ENCODE measurements at places on chromosomes 7 and 10.

DNA sequence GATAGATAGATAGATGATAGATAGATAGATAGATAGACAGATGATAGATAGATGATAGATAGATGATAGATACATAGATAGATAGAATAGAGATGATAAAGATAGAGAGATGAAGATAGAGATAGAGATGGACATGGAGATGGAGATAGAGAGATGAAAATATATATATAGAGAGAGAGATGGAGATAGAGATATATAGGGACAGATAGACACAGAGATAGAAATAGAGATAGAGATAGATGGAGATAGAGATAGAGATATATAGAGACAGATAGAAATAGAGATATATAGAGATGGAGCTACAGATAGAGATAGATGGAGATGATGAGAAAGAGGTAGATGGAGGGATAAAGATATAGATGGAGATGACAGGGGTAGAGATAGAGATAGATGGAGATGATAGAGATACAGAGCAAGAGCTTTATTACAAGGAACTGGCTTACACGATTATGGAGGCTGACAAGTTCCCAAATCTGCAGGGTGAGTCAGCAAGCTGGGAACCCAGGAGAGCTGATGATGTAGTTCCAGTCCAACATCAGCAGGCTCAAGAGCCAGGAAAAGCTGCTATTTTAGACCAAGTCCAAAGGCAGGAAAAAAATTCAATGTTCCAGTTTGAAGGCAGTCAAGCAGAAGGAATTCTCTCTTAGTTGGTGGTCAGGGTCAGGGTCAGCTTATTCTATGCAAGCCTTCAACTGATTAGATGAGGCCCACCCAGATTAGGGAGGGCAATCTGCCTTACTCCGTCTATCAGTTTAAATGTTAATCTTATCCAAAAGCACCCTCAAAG, 37.1 kb downstream of the CAV1 start:
- DNase-seq = no peak

- no peak for DNase-seq
These were observed 9.2 kb downstream of the ZCCHC24 start for GRCh38 chr10:79436066-79436849.

DNA sequence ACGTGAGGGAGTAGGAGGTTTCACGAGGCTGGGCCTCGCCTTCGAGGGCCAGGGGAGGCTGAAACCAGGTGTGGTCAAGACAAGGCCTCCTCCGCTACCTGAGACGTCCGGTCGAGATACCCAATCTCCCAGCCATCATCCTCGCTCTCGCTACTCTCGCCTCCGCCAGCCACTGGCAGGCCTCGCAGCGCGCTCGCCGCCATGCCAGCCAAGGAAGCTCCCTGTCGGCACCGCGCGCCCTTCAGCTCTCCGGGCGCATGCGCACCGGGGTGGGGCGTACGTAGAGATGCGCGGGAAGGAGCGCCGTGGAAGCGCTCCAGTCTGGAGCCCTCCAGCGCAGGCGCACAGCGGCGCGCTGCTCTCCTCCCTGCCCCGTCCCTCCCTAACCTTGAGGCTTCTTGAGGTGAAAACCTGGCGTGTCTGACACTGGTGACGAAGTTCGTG, at the start of gene ASZ1:
Gene ASZ1 (minus strand): TSS at position 236 of the 444 bp plus-strand sequence. CDS start 33 bp downstream, at position 203.
- no peak for DNase-seq

DNA sequence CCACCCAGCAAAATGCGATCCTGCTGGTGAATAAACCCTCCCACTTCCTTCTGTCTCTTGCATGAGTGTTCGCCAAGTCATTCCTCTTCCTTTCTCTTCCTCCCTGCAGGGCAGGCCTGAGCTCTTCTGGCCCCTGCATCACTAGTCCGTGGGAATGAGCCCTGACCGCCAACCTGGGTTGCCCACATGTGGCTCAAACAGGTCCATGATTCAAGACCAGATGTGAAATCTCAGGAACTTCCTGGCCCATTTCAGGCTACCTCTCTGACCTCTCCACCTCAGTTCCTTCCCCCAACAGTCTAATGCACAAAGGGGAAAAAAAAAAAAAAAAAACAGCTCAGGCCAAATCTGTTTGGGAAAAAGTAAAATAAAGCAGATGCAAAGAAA, 5.4 kb upstream of the YWHAG start:
- DNase-seq = peak; percentile 91

DNA sequence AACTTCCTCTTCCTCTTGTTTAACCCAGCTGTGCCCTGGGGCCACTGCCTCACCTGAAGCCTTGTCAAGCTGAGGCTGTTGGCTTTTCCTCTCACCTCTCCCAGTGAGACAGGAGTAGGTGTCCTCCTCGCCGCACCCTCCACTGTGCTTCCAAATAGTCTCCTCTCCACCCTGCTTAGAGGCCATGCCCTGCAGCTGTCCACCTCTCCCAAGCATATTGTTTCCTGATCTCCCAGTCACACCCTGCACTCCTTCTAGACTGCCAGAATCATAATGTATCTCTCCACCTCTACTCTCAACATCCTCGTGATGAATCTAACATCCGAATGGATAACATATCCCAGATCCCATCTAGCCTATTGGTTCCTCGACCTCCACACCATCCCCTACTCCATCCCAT, 196.3 kb upstream of the GHITM start:
- no peak for DNase-seq

DNA sequence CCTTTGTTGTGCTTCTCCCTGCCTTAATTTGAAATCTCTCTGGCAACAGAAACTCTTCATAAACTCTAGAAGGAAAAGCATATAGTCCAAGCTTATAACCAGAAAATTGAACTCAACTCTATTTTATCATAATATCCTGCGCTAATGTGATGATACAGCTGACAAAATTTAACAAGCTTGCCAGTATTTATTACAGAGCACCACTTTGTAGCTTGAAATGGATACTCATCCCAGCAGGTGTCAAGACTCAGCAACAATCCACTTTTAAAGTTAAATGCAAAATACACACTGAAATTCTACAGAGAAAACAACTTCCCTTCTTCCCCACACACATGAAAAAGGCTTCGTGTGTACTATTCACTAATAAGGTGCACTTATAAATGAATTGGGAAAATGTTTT, 228.9 kb downstream of the AGMO start:
- DNase-seq = no peak

DNA sequence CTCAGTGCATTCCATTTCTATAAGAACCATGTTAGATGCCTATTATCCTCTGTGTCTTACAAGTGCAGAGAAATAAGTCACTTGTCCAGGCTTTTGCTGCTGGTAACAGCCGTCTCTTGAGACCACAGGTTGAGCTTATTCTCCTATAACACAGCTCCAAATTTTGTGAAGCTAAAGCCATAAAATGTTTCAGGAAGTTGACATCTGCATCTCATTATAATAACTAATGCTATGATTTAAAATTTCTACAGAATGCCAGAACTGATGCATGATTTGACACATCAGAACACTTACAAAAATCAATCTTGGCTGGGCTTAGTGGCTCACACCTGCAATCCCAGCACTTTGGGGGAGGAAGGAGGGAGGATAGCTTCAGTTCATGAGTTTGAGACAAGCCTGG, 986.9 kb downstream of the TYW1 start:
- DNase-seq = no peak

DNA sequence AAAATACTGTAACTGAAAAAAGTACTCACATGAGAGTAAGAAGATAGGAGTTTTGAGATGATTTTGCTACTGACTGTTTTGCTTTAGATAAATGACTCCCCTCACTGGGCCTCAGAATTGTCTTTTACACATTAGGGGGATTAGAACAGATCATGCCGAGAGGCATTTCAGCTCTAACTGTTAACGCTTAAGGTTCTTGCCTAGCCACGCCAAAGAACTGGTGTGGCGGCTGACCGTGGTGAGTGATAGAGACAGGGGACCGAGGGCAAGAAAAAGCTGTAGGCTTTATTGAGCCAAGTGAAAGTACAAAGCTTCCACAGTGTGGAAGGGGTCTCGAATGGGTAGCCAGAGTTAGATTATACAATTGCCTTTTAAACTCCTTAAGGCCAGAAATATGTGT, 368.5 kb upstream of the MYO3A start:
- DNase-seq = no peak

DNA sequence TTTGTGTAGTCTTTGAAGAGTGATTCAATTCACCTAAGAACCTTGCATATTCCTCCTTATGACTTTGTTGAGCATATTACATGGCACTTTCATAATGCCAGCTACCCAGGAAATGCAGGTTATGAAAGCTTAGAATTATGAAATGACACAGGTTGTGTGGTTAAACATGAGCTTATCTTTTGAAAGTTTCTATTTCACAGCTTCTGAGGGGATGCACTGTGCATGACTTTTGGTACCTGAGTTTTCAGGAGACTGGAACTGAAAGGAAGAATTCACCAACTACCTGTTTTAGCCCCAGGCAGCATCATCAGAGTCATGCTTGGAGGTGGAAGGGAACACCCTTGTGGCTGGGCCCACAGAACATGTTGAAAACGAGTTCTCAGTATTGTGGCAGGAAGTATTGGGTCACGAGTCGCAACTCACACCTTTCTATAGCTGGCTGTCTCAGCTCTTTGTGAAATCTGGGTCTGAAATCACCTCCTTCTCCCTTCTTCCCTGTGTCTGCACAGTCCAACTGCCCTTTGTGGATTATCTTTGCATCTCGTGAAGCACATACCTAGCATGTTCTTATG, 228.2 kb downstream of the PTEN start:
- DNase-seq = no peak

DNA sequence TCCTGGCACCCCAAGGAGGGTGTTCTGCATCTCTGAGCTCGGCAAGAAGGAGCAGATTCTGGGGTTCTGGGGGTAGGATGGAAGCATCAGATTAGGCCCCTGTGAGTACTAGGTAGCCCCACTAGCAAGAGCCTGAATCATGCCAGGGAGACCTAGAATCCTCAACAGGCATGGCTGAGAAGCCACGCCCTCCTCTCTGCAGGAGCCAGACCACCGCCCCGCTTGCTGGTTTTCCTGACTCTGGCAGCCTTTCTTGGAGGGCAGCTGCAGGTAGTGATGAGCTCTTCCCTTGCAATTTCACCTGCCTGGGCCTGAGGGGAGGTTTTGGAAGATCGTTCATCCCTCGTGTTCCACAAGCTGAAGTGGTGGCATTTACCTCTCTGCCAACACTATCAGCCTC, 68.9 kb upstream of the PRLHR start:
- DNase-seq = no peak

- DNase-seq = no peak
These were observed 4.0 kb upstream of the TMEM236 start for GRCh38 chr10:17747883-17748550.

DNA sequence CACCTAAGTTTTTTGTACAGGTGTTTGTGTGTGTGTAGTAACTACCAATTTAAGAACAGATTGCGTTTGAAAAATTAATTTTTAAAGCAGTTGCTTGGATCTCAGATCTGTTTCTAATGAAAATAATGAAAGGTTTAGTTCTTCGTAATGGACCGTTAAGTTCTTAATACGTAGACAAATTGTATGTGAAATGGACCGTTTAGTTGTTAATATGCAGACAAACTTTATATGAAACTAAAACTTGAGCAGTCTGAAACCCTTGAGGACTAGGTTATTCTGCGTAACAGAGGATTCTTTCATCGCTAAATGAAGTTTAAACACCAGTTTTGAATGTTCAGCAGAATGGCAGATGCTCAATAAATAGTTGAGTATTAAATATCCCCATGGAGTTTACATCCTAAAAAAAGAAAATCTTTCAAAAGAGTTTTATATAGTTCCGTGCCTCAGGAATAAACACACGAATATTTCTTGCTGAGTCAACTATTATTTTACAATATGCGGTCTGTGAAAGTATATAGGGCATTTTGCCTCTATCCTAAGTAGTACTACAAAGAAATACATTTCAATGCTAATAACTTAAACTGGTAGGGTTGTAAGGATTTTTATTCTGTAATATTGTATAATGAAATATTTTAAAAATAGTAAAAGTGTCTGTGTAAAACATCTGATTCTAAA, 1.2 kb downstream of the DBF4 start:
- DNase-seq = peak; percentile 10

DNA sequence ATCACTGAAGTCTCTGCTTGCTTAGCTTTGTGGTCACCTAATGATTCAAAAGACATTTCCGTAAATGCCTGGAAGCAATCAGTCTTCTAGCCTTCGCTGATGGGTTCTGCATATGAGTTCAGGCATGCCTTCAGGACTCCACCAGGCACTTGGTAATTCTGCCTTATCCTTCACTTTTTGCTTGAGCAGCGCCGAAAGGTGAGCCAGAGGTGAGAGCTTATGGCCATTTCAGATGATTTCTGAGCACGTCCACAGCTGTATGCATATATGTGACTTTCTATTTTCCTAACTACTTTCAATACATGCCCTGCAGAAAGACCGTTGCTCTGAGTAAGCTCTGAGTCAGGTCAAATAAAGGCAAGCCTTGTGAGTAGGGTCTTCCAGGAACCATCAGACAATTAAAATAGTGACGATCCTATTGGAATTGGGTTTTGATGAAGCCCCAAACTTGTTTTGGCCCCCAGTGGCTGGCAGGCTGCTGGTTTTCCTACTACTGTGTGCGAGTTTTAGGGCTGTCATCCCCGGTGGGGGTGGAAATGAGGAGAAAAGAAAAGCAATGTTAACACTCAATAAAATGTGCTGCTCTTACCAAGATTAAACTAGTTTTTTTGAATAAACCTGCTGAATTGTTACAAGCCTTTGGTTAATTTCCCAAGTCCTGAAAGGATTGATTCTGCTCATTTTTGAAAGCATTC, 154.4 kb upstream of the AKR1E2 start:
- peak; percentile 94 for DNase-seq

DNA sequence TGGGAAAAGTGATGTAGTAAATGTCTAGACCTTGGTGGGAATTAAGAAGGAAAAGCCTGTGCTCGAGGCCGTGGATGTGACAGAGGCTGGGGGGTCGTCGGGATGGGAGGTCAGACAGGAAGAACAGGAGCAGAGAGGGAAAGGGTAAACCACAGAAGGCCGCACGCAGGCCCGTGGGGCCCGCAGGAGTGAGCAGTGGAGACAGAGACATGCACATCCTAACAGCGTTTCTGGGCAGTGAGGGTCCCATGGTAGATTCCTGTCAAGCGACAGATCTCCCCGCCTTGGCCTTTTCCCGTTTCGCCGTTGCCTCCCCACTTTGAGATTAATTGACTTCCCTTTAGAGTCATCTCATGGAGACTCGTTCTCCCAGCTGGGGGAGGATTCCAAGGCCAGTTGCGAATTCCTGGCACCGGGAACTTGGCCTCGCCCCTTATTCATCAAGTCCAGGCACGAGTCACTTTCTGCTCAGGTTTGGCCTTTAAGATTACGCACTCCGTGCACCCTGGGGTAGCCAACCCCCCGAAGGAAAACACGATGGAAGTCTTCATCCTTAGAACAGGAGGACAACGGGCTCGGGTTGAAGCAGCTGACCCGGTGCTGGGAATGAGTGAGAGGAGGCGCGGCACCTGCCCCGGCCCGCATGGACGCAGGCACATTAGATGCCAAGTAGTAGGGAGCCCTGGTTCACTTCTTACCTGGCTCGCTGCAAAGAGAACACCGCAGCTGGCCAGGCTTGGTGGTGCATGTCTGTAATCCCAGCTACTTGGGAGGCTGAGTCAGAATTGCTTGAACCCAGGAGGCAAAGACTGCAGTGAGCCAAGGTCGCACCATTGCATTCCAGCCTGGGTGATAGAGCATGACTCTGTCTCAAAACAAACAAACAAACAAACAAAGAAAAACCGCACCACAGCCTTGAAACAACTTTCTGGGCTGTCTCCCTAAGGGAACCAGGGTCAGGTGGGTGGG, 315.2 kb upstream of the SHH start:
- no peak for DNase-seq

Data from ELR (cell line).